ENCODE measurements at places on chromosomes 11 and 22. TPM values are rescaled to one million over a fixed set of nuclear protein-coding genes. Genes with fewer than 3 reads are reported as not detected.

DNA sequence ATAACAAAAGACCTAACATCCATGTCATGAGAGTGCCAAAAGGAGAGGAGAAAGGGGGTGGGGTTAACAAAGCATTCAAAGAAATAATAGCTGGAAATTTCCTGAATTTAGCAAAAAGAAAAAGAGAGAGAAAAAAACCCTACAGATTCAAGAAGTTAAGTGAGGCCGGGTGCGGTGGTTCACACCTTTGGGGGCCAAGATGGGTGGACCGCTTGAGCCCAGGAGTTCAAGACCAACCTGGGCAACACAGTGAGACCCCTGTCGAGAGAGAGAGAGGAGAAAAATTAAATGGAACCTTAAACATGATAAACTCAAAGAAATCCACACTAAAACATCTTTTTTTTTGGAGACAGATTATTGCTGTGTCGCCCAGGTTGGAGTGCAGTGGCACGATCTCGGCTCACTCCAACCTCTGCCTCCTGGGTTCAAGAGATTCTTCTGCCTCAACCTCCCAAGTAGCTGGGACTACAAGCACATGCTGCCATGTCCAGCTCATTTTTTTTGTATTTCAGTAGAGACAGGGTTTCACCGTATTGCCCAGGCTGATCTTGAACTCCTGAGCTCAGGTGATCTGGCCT is 8.9 kb upstream of the CLDN5 start:
- no peak for DNase-seq

- no peak for DNase-seq
Measured at GRCh38 chr22:50039669-50040443, 18.2 kb downstream of the TTLL8 start.

DNA sequence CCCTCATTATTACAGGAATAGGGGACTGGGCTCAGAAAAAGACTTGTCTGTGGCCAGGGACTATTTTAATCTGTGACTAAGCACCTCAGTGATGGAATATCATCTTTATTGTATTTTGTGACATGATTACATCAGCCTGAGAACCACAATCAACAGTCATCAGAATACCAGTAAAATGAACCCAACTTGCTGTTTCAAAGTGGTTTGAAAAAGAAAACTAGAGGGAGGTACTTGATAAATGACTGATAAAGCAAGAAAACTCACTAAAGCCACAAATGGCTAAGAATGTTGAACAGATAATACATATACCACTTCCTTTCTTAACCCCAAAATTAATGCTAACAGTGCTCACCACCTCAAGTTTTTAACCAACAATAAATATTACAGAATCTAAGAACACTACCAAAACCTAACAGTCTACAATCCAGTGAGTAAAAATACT is 155.7 kb downstream of the ATG16L2 start:
- no peak for DNase-seq

Gene MS4A2
- not detected for total RNA-seq

DNA sequence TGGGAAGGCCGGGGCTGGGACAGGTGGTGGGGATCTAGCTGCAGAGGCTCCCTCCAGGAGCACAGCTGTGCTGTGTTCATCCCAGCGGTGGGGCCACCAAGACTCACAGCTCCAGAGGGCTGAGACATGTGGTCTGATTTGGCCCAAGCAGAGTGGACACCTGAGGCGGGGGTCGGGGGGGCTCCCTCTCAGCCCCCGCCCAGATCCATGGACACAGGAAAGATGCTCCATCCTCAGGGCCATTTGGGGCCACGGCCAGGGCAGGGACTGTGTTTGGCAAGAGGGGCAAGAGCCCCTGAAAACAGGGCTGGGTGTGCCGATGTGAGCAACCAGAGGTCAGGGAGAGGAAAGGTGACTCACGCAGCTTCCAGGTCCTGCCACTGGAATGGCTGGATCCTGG is 219.4 kb downstream of the BRD1 start:
- no peak for DNase-seq
